ENCODE measurements at places on chromosomes 2 and 18. TPM values are rescaled to one million over a fixed set of nuclear protein-coding genes. Genes with fewer than 3 reads are reported as not detected.

RFTN2 gene
- total RNA-seq, result 5.4 TPM

HAT1 gene
- 41.0 TPM for total RNA-seq

UGT1A7 gene
- not detected for total RNA-seq

IL36G gene
- total RNA-seq, result not detected

CACNB4 gene
- total RNA-seq, result 2.1 TPM

BCL11A gene
- total RNA-seq, result 17.4 TPM

DNAH7 gene
- 0.41 TPM for total RNA-seq

ATIC gene
- total RNA-seq, result 42.6 TPM

IL1RL1 gene
- total RNA-seq, result 10.7 TPM

LRRTM1 gene
- 1.5 TPM for total RNA-seq

ABCG8 gene
- not detected for total RNA-seq

SPHKAP gene
- total RNA-seq, result 0.33 TPM

DCDC2C gene
- not detected for total RNA-seq

HOXD13 gene
- 18.7 TPM for total RNA-seq

AQP4 gene
- 0.27 TPM for total RNA-seq

GKN2 gene
- total RNA-seq, result not detected

SAG gene
- not detected for total RNA-seq

INPP5D gene
- total RNA-seq, result 20.8 TPM

DTNA gene
- 115 TPM for total RNA-seq

ARL5A gene
- 42.4 TPM for total RNA-seq

STEAP3 gene
- total RNA-seq, result 2.8 TPM

CRYBA2 gene
- total RNA-seq, result not detected

DOK6 gene
- total RNA-seq, result 0.66 TPM

TUBA4B gene
- not detected for total RNA-seq

CDH2 gene
- total RNA-seq, result 8.2 TPM

PTPN2 gene
- 31.0 TPM for total RNA-seq

SERPINB5 gene
- total RNA-seq, result not detected

NCKAP5 gene
- total RNA-seq, result 0.83 TPM

HS6ST1 gene
- 17.1 TPM for total RNA-seq

TWIST2 gene
- 92.2 TPM for total RNA-seq

TACR1 gene
- total RNA-seq, result 2.1 TPM

ASB1 gene
- total RNA-seq, result 14.0 TPM

ADCY3 gene
- total RNA-seq, result 43.8 TPM

SIGLEC15 gene
- 0.16 TPM for total RNA-seq

MYO1B gene
- total RNA-seq, result 6.2 TPM

ANKRD53 gene
- 1.9 TPM for total RNA-seq

TEX44 gene
- not detected for total RNA-seq

CCDC85A gene
- 3.5 TPM for total RNA-seq

SERPINB3 gene
- total RNA-seq, result not detected
